ENCODE measurements at places on chromosomes 3 and 15. TPM values are rescaled to one million over a fixed set of nuclear protein-coding genes. Genes with fewer than 3 reads are reported as not detected.

DNA sequence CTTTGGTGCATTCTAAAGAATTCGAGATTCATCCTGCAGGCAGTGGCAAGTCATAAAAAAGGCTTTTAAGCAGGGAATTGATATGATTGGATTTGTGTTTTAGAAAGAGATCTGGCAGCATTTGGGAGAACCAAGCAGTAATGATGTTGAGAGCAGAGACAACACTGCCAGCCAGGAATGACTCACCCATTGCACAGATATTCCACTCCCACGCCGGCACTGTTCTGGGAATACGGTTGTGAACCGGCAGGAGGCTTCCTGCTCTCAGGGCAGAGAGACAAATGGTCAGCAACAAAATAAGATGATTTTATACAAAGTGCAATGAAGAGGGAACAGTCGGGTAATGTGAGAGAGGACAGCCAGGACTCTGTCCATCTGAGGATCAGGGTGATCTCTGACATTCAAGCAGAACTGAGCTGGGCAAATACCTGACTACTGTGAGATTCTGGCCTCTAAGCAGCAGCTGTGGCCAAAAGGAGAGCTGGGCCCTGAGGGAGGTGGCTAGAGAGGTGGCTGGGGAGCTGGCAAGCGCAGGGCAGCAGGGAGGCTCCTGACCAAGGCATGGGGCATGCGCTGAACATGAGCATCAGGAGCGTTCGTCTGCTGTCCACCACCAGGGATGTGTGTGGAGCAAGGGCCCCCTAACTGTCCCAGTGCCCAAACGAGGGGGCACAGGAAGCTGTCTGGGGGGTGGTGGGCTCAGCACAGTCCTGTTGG lies 56.1 kb upstream of the PLXNA1 start:
- DNase-seq = no peak

DNA sequence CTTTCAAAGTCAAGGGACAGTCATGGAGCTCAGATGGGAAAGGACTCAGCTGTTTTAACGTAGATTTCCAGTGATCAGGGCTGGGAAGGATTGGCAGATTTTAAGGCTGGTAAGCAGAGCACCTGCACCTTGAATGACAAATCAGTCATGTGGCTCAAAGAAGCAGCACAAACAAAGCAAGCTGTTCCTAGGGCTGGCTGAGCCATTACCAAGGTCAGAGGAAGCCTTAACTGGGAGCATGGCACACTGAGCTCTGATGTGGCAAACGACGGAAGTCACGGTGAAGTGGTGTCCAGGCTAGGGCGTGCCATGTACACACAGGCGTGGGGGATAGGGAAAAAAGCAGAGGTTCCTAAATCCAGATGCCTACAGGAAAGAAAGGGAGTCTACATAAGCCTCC lies 84.6 kb upstream of the PFN2 start:
- no peak for DNase-seq

DNA sequence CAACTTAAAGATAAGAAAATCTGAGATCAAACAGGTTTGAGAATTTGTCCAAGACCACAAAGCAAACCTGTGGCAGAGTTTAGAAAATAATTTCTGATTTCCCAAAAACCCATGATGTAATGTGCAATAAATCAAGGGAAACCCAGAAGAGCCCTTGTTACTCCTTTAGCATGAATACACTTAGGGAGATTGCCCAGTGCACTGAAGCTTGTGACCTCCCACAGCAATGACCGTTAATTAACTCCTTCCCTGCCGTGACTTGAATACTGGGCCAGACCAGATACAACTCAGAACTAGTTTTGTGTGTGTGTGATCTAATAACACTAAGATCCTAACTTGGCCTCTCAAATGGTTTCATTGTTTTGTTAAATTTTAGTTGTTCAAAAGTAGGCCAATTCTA lies 2.5 kb downstream of the PRKAR2A start:
- no peak for DNase-seq

DNA sequence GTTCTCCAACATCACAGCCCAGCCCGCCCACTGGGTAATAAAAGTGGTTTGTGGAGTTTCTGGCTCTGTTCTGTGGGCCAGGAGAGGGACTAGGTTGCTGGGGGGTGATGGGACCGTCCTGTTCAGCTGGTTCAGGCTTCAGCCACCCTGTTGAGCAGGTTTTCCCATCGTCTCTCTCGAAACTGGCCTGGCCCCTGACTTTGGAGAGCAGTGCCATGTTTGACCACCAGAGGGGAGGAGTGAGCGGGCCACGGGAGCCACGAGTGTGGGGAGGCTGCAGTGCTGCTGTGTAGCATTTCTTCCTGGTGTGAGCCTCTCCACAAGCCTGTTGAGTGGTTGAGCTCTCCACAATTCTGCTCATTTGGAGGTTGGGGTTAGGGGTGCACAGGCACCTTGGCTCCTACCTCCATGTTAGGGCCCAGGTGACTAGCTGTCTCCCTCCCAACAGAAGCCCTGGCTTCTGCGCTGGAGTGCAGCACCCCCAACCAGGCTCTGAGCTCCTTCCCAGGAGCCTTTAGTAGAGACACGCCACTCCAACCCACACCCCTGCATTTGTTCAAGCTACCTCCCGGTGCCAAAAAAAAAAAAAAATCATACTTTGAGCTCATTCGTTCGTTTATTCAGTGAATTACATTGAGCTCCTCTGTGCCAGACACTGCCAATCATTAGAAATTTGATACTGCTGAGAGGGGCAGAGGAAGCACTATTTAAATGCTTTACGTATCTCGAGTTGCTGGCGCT lies 13.9 kb downstream of the SPINT1 start:
- peak; percentile 74 for DNase-seq

Gene PSTPIP1
- 2.7 TPM for polyA plus RNA-seq

- DNase-seq = no peak
Measured at GRCh38 chr3:50345586-50346234, at the start of gene ZMYND10. Gene ZMYND10, minus strand, starts transcription at chr3:50345732. Its CDS starts 153 bp downstream, at chr3:50345579.

DNA sequence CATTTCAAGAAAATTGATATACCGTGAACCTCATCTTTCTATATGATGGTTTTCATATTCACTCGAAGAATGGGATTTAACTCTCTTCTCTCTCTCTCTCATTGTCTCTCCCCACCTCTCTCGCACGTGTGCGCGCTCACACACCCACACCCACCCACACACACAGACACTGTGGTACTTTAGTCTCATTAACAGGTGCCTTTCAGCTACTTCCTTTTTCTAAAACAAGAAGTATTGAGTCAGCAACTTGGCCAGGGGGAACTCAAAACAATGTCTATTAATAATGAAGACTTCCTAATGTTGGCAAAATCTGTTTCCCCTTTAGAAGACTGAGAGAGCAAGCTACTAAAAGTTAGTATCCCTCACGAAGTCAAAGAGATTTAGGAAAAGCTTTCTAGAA lies 150.7 kb downstream of the TMCO5A start:
- DNase-seq = no peak

Gene RASL12
- polyA plus RNA-seq = 94.9 TPM

DNA sequence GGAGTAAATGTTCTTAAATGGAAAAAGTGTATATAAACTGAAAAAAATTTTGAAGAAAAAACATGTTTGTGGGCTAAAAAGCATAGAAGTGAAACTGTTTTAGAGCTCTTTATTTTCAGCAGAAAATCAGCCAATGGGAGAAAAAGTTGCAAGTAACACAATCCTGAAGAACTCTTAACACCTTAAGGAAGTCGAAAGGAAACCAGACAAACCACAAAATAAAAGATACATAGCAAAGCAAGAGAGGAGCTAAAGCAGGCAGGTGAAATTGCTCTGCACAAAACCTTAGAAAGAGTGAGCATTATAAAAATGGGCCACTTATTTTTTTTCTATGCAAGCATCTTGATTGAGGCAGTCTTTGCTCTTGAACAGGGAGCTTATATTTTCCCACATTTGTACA lies 300.5 kb downstream of the RAP2B start:
- DNase-seq = no peak

GRCh38 chr3:24686808-24687207 lies 192.2 kb upstream of the THRB start:
- DNase-seq = no peak

GRCh38 chr3:132004571-132004970 lies 30.2 kb downstream of the CPNE4 start:
- DNase-seq = no peak
